LHCN-M2 (cell line): ENCODE measurements at places on chromosomes 13 and 19.

GRCh38 chr13:51607165-51607564 lies 22.9 kb downstream of the WDFY2 start:
- no peak for DNase-seq

DNA sequence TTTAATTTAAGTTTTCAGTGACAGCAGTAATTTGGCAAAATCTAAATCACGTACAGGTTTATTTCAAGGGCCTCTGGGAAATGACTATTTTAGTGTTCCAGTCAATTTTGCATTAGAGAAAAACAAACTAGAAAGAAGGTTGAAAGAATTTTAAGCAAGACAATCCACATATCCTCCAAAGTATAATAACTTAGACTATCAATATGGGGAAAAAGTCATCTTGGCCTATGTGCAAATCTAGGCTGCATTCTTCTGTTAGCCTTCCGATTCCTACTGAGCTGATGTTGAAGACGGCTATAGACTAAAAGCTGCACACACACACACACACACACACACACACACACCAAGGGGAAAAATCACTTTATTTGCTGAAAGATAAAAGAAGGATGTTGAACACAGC lies 81.3 kb downstream of the SLITRK6 start:
- no peak for DNase-seq

GRCh38 chr13:32878163-32878562 lies 138.1 kb upstream of the KL start:
- no peak for DNase-seq

GRCh38 chr13:98237331-98237730 lies 60.3 kb upstream of the RNF113B start:
- DNase-seq = no peak

- DNase-seq = no peak
These were observed 13.5 kb upstream of the PRR19 start for GRCh38 chr19:42288387-42288786.

- peak; percentile 39 for DNase-seq
These were observed 1551.8 kb downstream of the SLITRK1 start for GRCh38 chr13:82330499-82330898.

GRCh38 chr13:79727086-79727485 lies 246.1 kb downstream of the NDFIP2 start:
- no peak for DNase-seq

GRCh38 chr13:80618781-80619180 lies 277.9 kb upstream of the SPRY2 start:
- no peak for DNase-seq

DNA sequence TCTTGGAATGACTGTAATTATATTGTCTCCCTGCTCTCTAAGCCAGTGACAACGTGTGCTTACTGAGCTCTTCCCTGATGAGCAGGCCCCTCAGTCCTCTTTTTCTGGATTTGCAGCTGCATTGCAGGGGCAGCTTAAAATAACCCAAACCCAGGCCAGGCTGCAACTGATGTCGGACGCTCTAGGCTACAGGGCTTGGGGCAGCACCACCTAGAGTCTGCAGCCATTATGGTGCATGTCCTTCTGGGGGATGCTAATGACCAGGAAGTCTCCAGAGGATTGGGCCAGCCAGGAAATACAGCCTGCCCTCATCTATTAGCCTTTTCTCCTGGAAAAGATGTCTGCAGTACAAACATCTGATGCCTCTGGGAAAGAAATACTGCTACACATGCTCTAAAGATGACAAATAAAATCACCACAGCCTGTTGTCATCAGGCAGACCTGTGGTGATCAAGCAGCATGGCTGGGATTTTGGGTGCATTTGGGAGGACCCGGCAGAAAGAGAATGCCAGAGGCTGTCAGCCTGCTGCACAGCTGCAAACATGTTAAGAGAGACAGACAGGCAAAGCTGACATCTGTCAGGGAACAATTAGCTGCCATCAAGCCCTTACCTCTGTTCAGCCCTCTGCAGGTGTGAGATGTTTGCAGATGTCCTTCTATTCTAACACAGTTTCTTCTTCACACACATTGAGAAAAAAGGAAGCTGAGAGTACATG lies 51.8 kb downstream of the CCDC70 start:
- no peak for DNase-seq

DNA sequence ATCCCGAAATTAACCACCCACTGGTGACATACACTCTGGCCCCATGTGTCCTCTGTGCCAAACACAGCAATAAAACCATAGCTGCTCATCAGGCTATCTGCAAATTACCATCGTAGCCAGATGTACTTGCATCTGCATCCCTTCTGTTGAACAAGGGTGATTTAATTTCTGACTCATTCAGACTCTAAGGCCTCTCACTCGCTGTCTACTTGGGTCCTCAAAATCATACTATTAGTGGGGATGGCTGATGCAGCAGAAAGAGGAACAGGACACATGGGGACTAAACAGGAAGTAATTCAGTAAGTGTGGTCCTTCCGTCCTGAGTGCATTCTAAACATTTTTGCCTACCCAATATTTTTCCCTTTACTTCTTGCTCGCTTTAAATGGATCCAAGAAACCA lies 2275.0 kb upstream of the PCDH20 start:
- no peak for DNase-seq

GRCh38 chr19:54485851-54486250 lies 12.8 kb upstream of the CDC42EP5 start:
- DNase-seq = peak; percentile 42
